ENCODE measurements at places on chromosomes 12 and 14. TPM values are rescaled to one million over a fixed set of nuclear protein-coding genes. Genes with fewer than 3 reads are reported as not detected.

GRCh38 chr12:122099280-122099749 is 20.8 kb downstream of the MLXIP start:
- no peak for DNase-seq

Gene B4GALNT3
- 0.36 TPM for total RNA-seq

DNA sequence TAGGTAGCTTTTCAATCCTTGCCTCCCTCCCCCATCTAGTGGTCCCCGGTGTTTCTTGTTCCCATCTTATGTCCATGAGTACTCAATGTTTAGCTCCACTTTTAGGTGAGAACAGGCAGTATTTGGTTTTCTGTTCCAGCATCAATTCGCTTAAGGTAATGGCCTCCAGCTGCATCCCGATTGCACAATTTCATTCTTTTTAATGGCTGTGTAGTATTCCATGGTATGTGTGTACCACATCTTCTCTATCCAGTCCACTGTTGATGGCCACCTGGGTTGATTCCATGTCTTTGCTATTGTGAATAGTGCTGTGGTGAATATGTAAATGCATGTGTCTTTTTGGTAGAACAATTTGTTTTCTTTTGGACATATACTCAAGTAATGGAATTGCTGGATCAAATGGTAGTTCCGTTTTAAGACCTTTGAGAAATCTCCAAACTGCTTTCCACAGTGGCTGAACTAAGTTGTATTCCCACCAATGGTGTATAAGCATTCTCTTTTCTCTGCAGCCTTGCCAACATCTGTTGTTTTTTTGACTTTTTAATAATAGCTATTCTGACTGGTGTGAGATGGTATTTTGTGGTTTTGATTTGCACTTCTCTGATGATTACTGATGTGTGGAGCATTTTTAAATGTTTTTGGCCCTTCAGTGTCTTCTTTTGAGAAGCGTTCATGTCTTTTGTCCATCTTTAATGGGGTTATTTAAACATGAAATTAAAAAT is 34.2 kb upstream of the ASPG start:
- DNase-seq, result no peak

DNA sequence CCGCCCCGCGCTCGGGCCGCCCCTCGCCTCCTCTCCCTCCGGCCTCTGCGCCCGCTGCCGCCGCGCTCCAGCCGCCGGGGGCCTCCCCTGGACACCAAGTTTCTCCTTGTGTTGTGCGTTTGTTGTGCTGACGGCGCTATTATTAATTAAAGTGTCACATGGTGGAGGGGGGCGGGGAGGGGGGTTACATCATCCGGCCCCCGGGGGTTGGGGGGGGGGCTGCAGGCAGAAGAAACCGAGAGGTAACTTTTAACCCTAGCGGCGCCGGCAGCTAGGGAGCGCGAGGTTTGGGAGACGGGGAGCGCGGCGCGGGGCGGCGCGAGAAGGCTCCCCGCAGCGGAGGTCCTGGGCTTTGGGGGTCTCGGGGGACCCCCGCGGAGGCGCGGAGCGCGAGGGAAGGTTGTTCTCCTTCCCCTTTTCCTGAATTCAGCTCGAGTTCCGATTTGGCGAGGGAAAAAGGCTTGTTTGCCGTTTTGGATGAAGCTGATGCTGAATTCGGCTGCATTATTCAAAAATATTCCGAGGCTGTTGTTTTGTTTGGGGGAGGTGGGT is at the start of gene HRK:
HRK (minus strand) TSS at position 117 of the 552 bp plus-strand sequence. CDS start 134 bp downstream, outside the sequence.
- DNase-seq, result no peak

Gene B4GALNT1
- 2.9 TPM for total RNA-seq

- no peak for DNase-seq
These were observed 129.2 kb upstream of the SLCO1B1 start for GRCh38 chr12:21001778-21002177.

DNA sequence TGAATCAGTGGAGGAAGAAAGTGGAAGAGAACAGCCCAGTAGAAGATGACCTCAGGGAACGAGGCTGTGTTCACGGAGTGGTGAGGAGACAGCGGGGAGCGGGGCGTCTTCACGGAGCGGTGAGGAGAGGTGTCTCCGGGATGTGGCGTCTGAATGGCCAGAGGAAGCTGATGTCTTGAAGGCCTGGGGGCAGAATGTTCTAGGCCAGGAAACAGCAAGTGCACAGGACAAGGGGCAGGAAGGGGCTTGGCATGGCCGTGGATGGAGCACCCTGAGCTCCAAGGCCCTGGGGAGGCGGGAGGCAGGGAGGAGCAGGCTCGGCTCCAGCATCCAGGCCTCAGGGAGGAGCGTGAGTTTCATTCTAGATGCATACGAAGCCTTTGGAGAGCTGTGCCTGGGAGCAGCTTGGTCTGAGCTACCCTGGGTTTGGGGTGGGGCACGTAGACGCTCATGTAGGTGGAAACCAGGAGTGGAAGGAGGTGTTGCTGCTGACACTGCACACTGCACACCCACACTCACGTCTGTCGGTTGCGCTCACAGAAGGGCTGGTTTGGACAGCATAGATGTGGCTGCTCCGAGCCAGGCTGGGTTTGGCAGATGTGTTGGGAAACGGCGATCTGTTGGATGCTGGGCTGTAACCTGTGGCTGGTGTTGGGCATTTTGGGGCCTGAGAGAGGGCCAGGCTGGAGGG is 131.6 kb downstream of the ADGRD1 start:
- DNase-seq, result peak; percentile 47

DNA sequence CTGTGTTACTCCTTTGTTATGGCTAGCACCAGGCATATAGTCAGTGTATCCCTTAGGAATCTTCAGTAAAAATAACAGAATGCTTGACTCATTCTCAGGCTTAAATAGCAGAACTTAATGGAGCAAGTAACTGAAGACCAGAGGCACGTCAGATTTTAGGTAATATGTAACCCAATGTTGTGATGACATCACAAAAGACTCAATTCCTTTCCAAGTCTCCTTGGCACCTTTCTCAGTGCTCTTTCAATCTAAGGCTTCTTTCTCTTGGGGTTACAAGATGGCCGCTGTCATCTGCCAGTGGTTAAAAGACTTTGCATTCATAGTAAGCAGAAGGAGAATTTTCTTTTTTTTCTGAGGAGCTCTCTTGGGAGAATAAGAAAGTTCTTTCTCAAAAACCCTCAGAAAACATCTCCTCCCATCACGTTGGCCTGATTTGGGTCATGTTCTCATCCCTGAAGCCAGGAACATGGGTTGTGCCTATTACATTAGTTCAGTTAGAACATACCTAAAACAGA is 33.4 kb upstream of the DCN start:
- no peak for DNase-seq

- DNase-seq, result no peak
These were observed 5.9 kb downstream of the C12orf75 start for GRCh38 chr12:105336411-105336810.

GRCh38 chr14:37583358-37584210 is 11.5 kb downstream of the FOXA1 start:
- DNase-seq, result peak; percentile 73

DNA sequence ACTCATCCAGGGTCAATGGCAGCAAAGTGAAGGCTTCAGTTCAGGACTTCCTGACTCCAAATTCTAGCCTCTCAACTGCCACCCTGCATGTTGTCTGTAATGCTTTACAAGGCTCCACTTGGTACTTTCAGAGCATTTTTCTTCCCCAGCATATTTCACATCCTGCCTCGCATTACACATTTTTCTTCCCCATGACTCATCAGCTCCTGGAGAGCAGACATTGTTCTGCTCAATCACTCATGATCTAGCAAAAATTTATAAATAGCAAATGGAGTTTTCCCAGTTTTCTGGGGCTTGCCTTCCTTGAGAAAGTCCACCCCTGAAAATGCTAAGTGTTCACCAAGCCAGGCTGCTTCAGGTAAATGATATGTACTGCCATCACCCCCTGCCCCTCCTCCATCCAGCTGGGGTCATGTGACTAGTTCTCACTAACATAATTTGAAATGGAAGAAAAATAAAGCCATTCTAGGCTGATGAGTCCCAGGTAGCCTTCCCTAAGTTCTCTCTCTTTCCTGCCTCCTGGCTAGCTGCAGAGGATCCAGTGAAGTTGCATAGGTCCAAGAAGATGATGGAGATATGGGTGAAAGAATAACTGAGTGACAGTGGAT is 69.4 kb downstream of the ARMH4 start:
- DNase-seq, result peak; percentile 75

DNA sequence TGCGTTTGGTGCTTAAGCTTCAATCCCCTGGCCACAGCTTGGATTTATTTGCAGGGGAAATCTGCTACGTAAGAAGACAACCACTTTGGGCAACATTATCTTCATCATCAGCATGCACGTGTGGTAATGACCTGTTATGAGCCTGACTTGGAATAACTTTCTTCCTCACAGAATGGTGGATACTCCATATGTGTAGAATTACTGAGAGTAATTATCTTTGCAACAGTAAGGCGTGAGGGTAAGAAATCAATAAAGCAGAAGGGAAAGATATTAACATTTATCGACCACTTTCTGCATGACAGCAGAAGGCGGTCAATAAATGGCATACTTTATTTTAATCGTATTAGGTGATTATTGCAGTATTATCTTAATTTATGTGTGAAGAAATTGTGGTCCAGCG is 152.7 kb downstream of the RGS6 start:
- no peak for DNase-seq

Gene CLEC14A
- total RNA-seq, result 0.29 TPM

Gene JKAMP
- 94.9 TPM for total RNA-seq
